ENCODE measurements at places on chromosomes 3 and 15.
A peak's percentile ranks its signal among the peaks of the same experiment; 100 is the strongest.

DNA sequence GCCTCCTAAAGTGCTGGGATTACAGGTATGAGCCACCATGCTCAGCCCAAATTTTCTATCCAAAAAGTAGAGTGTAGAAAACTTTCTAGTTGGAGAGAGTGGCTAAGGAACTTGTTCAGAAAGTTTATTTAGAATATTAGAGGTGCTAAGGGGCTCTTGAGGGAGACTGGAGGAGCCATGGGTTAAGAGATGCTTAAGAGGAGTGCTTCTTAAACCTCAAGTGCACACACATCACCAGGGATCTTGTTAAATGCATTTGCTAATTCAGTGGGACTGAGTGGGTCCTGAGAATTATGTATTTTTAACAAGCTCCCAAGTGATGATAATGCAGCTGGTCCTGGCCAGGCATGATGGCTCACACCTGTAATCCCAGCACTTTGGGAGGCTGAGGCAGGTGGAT lies 29.7 kb upstream of the SLMAP start:
- no peak for DNase-seq

DNA sequence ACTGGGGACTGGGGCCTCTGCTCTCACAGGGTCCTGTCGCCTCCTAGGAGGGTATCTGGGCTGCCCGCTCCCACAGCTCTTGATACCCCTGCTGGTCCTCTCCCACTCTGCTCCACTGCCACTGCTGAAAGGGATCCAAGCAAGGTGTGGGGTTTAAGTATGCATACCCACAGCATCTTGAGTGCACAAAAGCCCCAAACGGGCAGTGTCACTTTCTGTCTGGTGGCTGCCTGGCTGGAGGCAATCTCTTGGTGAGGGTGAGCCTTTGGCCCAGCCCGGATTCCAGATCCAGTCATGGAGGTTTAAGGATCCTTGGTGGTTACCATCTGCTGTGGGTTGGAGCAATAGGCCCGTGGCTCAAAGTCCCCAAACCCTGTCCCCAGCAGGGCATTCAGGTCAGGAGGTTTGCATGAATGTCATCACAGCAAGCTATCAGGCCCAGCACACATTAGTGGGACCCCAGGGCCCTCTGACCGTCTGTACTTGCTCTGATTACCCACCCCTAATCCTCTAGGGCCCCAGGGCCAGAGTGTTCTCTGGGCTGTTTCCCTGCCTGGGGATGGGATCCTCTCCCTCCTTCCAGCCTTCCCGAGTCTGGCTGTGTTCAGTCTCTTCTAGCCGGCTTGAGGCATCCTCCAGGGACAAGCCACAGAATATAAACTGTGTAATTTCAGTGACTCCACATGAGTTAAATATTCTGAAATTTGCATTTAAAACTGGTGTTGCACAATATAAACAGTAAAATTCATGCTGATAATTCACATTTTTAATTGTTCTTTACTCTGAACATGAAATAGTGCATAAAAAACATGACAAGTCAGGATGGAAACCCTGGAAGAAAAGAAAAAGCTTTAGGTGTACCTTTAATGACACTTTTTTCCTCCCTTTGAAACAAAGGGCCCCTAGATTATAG lies 4.9 kb upstream of the TJP1 start:
- no peak for DNase-seq

DNA sequence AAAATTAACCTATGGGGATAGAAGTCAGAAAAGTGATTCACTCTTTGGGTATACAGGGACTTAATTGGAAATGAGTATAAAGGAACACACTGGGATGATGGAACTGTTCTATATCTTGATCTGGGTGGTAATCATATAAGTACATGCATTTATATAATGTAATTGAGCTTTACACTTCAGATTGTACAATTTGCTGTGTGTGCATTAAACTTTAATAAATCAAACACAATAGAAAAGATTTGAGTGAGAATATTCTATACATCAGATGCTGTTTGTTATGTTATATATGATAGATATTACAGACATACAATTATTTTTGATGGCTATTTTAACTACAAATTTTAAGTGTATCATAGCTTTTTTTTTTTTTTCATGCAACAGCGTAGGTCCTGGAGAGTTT lies 860.2 kb upstream of the ARPP21 start:
- no peak for DNase-seq

DNA sequence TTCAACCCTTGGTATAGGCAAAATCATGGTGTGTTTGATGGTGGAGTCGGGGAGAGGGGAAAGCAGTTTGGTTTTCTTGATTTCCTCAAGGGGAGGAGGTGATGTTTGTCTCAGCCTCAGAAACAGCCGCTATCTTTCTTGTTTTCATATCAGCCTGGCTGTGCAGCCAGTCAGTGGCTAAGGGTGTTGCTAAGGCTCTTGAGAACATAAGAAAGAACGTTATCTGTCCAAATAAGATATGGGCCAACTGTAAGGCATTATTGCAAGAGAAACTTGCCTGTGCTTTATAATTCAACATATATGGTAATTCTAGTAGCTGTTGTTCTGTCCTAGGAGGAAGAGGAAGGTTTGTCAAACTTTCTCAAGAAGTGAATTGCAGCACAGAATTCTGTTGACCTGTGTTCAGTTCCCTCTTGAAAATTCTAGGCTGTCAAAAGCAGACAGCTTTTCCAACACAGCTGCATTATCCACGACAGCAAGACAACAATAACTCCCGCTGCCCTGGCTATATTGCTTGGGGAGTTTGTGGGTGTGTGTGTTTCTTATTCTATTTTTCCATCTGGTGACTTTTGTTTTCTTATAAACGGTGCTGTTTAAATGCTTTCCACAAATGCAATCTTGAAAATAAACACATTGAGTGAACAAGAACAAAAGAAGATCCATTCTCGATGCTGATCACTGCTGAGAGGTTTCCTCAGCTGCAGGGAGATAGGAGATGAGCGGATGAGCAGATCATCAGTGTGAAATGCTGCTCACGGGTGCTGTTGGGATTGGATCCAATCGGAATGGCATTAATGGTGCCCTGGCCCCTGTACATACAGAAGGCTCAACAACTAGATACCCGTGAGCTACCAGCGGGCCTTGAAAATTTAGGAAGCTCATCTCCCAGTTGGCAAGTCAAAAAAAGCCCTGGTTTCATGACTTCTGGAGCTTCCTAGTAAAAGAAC lies 90.8 kb upstream of the TNFAIP8L3 start:
- no peak for DNase-seq

GRCh38 chr15:86690566-86690965 lies 610.9 kb downstream of the AGBL1 start:
- no peak for DNase-seq

GRCh38 chr15:60960517-60960916 lies 268.6 kb downstream of the RORA start:
- no peak for DNase-seq

GRCh38 chr3:71175691-71176365 lies 407.7 kb downstream of the FOXP1 start:
- DNase-seq, result no peak

DNA sequence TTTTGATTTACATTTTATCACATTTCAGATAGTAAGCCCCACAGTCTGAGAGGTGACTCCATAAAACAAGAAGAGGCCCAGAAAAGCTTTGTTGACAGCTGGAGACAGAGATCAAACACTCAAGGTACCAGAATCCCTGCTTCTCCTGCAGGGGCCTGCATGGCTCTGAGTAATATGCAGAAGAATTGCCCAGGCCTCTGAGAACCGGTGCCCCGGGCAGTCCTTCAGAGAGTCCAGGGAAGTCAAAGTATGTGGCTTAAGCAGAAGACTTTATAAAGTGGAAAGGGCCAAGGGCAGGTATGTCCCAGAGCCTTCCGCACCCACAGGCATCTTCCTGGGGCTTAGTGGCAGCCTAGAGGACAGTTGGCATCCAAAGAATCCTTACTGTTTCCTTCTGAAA lies 12.8 kb downstream of the ATRIP start:
- DNase-seq, result no peak

DNA sequence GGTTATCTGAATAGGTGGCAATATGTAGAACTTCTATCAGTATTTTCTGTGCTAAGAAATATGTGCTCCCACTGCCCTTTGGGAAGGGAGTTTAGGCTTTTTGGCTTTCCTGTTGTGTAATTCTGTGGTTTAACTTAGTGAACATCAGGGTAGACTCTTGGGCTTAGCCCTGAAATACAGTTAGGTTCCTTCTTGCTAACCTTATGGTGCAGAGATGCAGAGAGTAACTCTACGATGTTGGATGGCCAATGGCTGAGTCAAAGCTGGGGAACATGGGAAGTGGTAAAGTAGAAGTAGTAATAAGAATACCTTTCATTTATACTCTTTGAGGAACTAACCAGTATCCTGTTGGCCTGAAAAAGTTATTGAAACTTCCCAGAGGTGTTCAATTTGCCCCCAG lies 80.8 kb upstream of the IL12A start:
- no peak for DNase-seq

DNA sequence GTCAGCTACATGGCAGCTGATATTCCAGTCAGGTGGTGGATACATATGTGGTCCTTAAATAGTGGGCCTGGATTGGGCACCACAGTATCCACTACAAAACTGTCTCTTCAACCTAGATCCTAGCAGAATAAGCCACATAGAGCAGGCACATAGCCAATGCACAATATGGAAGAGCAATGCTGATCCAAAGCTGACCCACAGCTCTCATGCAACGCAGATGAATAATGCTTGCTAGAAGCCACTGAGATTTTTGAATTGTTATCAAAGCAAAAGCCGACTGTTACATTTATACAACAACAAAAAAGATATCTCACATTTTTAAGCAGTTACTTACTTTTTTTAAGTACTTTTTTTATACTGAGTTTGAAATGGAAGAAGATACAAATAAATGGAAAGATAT lies 11.2 kb downstream of the CNTN3 start:
- DNase-seq, result no peak

DNA sequence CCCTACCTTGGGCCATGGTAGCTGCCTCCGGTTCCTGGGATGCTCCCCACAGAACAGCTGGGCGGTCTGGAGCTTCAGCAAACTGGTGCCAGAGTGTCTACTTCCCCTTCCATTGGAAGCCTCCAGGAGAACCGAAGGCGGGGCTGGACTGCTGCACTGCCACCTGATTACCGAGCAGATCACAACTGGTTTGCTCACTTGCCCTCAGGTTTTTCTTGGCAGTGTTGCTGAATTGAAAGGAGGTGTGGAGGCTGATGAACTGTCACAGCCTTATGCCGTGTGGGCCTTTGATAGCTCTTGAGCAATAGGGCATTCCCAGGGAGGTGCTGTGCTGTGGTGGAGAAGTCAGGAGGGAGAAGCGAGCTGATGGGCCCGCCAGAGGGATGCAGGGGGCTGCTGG lies at the start of gene TGM5:
Gene TGM5 (minus strand): TSS at position 95 of the 400 bp plus-strand sequence. CDS start 79 bp downstream, at position 16.
- no peak for DNase-seq

GRCh38 chr3:52068730-52069129 lies 12.4 kb upstream of the DUSP7 start:
- no peak for DNase-seq

DNA sequence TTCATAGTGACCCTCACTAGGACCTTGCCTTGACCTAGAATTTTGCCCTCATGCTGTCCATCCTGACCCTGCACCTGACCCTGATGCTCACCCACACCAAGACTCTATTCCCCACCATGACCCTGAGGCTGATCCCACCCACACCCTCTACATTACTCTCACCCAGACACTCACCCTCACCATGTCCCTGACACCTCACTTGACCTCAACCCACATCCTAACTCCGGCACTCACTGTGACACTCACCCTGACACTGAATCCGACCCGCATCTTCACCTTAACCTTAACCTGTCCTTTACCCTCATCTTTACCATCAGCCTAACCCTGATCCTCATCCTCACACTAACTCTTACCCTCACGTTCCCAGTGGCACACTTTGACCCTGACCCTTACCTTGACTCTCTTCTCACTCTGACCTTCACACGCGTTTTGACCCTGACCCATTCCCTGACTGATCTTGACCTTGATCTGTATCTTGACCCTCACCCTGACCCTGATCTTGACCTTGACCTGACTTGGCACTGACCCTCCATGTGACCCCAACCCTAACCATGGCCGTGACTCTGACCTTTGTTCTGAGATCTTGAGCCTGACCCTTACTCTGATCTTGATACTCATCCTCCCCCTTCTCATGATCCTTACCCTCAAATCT lies 22.2 kb upstream of the SLC25A26 start:
- no peak for DNase-seq

GRCh38 chr3:19947549-19948225 lies 790 bp downstream of the RAB5A start:
- peak; percentile 46 for DNase-seq

DNA sequence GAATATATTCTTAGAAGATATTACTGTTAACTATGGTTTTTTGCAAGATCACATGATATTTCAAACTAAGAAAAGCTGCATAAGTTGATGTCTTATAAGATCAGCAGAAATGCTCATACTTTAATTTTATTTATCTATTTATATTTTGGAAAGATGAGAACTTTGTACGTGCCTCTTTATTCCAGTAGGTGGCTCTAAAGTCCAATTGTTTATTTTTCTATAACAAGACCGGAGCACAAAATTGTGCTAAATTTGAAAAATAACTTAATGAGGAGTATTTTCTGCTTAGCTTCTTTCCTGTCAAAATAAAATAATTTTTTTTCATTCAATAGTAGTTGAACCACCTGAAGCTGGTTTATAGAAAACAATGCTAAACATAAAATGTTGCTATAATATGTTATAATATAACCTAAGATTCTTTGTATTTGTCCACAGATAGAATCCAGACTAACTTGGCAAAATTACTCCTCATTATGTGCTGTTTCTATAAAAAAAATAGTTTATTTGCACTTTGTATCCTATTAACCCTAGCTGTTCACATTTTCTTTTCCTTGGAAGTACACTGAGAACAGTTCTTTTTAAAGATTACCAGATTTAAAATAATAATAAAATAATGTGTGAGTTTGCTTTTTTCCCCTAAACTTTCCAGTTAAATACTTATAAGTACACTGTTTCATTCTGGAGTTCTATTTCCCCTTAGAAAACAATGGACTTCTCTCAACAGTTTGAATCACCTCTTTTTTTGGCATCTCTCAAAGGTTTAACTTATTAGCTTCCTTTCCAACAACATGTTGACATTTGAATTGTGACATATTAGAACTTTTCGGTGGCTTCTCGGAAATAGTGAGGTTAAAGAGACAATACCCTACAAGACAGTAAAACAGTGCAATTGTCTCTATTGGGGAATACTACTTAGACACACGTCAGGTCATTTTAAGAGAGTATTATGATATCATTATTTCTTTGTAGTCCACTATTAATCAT lies 530.0 kb downstream of the MECOM start:
- DNase-seq, result no peak

- no peak for DNase-seq
These were observed 3.2 kb downstream of the HTR3E start for GRCh38 chr3:184099806-184100686.

- DNase-seq, result no peak
These were observed 5.1 kb downstream of the RBP1 start for GRCh38 chr3:139534455-139534812.

- no peak for DNase-seq
These were observed 73.8 kb downstream of the MCTP2 start for GRCh38 chr15:94305133-94305532.

GRCh38 chr15:33934921-33935320 lies 33.4 kb upstream of the CHRM5 start:
- no peak for DNase-seq

DNA sequence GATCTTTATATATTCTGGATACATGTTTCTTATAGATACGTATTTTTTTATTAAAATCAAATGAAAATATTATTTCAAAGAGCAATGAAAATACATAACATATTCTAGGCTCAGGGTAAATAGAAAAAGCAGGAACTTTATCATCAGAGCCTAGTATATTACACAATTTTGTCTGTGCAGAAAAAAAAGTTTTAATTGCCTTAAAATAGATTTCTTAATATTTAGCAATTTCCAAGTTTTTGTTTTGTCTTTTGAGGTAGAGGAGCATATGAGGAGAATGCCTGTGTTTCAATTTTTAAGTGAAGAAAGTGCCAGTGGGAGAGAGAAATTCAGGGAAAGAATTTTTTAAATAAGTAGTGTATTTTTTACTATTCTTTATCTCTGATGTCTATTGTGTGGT lies 10.5 kb downstream of the CAPN7 start:
- no peak for DNase-seq

All from HEK293T (cell line).